ENCODE measurements at places on chromosomes 5 and 9.

GRCh38 chr9:137499858-137500661 is 40.9 kb upstream of the NSMF start:
- DNase-seq, result no peak

- no peak for DNase-seq
Measured at GRCh38 chr5:8349855-8350254, 480.9 kb downstream of the MTRR start.

DNA sequence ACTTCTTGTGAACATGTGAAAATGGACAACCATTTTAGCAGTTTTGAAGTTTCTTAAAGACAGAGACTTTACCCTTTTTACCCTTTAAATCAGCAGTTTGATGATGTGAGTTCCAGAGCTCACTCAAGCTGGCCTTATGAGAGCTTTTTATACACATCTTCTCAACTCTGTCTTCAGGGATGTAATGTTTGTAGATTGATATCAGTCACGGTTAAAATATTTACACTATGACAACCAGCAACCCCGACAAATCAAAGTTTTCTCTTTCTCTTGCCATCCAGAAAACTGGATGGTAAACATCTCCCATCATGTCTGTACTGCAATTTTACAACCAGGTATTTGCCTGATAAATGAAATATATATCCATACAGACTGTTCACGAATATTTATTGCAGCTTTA is 233.4 kb upstream of the ST8SIA4 start:
- DNase-seq, result no peak

- DNase-seq, result no peak
Measured at GRCh38 chr9:25990376-25990775, 312.1 kb upstream of the TUSC1 start.

GRCh38 chr5:172455511-172456061 is 1.3 kb upstream of the SH3PXD2B start:
- no peak for DNase-seq

DNA sequence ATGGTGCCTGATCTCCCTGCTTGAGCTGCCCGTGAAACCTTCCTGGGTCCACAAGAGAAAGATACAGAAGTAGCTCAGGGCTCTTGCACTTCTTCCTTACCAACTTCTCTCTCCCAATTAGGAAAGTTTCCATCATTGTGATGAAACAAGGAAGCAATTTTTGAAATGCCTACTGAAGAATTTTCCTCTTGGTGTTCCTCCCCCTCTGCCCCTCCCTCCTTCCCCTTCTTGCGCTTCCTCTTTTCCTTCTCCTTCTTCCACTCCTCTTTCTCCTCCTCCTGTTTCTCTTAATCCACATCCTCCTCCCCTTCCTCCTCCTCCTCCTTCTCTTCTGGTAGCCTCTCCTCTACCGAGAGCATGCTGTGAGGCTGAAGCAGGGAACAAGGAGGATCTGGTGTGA is 36.3 kb upstream of the OTULINL start:
- no peak for DNase-seq

GRCh38 chr5:55682071-55682470 is 30.1 kb downstream of the SLC38A9 start:
- DNase-seq, result no peak

GRCh38 chr5:150211156-150212030 is 21.5 kb downstream of the SLC6A7 start:
- no peak for DNase-seq

DNA sequence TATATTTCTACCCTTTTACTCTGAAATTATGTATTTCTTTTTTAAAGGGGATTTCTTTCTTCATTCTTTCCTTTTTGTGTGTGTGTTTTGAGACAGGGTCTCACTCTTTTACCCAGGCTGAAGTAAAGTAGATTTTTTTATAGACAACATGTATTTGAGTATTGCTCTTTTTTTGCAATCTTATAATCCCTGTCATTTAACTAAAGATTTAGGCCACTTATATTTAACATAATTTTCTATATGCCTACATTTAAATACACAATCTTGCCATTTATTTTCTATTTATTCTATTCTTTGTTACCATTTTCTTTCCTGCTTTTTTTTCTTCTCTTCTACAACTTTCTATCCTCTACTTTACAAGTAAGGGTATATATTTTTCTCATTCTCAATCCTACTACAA is 416.0 kb upstream of the IRX2 start:
- DNase-seq, result no peak

GRCh38 chr5:36052538-36052937 is 14.1 kb downstream of the UGT3A2 start:
- no peak for DNase-seq

- no peak for DNase-seq
Measured at GRCh38 chr5:110956913-110957813, 114.3 kb upstream of the TSLP start.

- DNase-seq, result no peak
Measured at GRCh38 chr9:98897745-98898144, 46.0 kb upstream of the COL15A1 start.

GRCh38 chr5:174503461-174504265 is 220.7 kb upstream of the MSX2 start:
- DNase-seq, result no peak

DNA sequence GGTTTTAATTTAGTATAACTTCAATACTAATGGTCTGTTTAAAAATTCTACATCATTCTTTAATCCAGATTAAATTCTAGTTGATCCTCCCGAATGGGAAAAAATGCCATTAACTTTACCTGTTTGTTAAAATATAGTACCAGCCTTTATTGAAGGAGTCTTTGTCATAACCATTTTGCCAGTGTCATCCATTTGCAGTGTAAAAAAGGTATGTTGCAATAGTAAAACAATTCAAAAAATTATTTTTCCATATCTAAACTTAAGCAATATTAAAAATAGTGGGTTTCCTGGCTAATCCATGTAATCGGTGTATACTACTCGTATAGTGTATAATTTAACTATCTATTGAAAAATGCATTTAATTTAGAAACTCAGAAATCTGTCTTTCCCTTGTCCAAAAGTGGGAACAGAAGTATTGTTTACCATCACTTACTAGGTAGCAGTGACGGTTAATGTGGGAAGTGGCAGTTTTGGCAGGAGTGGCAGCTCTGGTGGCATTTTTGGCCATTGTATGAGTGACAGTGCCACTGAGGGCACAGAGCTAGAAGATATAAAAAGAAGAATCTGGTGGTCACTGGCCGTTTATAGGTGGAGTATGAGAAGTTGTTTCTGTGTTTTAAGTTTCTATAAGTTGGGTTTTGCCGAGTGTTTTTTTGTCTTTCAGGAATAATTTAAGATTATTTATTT is 1.9 kb downstream of the AP3S1 start:
- no peak for DNase-seq

GRCh38 chr5:57338068-57338867 is 144.3 kb downstream of the ACTBL2 start:
- DNase-seq, result no peak

- DNase-seq, result no peak
Measured at GRCh38 chr5:56479126-56479525, 246.0 kb upstream of the ANKRD55 start.

DNA sequence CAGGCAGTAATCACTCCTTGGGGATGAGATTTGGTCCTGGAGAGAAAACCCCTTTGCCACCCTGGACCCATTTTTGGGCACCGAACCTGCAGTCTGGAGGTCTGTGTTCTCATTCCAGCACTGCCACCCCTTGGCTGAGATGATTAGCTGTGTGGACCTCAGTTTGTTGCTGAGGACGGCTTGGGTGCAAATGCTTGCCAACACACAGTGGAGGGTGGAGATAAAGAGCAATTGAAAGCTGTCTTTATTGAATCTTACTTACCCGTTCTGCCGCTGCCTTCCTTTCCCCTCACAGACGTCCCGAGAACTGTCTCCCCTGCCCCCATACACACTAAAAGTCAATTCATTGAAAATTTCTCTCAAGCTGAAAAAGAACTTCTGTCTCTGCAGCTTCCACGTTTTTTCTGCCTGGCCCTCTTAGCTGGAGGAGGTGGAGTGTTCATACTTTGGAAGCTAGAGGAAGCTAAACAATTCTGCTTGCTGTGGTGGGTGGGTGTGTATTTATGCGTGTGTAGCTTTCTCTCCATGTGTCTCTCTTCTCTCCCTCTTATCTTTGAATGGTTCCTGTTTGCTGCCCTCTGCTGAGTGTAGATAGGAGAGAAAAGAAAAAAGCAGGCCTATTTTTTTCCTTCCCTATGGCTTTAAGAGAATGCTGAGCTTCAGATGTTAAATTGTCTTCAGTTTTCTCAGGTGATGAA is 6.6 kb downstream of the GALNT10 start:
- peak; percentile 86 for DNase-seq

DNA sequence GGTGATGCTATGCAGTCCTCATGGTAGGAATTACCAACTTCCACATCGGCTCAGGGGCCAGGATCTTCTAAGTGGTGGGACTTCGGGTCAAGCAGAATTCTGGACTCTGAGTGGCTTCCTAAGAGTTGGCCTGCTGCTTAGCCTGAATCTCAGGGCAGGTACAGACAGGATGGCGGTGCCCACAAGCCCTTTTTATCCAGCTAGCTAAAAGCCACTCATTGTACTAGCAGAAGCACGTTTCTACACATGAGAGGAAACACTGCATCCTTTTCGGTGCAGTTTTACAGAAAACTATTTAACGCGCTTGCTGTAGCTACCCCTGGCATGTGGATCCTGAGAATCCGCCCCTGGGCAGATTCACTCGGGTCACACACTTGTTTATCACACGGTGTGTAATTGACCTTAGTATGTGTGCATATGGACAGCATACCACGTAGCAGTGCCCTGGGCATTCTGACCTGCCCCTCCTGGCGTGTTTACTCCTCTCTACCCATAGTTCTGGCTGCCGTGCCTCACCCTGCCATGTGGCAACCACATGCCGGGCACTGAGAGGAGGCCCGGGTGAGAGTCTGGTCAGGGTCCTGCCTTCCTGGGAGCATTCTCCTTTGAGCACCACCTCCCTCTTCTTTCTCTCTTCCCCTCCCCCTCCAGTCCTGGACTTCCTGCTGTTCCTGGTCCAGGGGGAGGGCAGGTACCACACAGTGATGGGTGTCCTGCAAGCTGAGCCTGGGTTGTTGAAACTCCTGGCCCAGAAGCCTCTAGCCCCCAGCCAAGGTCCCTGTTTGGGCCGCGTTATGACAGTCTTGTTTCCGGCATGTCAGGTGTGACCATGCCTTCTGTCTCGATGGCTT is 65.9 kb downstream of the DAB2IP start:
- no peak for DNase-seq

GRCh38 chr5:16879191-16879590 is 56.9 kb downstream of the MYO10 start:
- DNase-seq, result no peak

GRCh38 chr5:175521313-175521833 is 43.0 kb downstream of the SFXN1 start:
- DNase-seq, result no peak

DNA sequence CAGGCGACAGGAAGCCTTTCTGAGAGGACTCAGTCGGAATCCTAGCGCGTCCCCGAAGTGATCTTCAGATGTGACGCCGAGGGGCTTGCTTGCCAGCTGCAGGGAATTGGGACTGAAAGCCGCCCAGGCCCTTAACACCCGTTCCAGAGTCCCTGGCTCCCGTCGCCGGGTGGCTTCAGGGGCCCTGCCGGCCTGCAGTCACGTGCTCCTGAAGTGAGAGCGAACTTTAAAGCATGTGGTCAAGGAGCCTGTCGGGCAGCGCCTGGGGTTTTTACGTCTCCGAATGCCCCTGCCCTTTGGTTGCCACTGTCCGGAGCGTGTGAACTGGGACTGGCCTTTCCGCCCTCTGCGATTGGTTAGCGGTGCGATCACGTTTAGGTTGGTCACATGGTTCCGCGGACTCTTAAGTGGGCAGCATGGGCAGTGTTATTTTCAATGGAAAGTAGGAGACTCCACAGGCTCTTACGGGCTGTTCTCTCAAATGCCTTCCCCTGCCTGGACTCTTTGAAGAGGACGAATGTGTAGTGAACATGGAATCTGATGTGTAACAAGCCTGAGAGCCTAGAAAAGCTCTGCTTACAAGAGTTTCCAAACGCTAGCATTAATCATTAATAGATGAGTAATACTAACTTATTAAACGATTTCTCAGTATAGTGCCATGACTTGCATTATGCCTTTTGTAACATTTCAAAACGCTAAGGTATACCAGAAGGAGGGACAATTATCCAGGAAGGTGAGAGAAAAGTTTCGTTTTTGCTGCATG is 1.9 kb downstream of the VLDLR start:
- no peak for DNase-seq

GRCh38 chr5:178326374-178326715 is 93.7 kb upstream of the PHYKPL start:
- no peak for DNase-seq

DNA sequence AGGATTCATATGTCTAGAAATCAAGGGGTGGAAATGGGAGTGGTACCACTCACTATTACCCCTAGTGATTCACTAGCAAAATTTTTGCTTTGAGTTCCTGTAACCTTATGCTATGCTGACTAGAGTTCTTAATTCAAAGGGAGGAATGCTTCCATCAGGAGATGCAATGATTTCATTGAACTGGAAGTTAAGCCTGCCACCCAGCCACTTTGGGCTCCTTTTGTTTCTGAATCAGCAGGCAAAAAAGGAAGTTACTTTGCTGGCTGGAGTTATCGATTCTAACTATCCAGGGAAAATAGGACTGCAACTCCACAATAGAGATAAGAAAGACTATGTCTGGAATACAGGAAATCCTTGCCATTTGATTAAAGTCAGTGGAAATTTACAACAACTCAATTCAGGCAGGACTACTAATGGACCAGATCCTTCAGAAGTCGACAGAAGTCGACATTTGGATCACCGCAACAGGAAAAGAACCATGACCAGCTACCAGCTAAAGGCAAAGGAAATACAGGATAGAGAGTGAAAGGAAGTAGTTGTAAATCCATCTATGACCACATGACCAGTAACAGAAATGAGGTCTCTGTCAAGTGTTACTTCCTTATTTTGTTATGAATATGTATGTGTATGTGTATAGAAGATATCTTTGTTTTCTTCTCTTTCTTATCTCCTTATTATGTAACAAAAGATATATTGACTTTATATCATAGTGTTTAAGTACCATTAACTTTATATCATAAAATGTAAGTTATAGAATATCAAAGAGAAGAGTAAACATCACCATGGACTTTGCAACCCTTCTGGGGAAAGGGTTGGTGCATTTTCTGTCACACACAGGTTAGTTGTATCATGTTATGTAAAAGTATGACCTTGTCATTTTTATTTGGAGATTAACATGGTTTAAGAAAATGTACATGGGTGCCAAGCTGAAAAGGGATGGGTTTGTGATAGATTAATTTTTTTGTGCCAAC is 198.7 kb upstream of the HAPLN1 start:
- no peak for DNase-seq

DNA sequence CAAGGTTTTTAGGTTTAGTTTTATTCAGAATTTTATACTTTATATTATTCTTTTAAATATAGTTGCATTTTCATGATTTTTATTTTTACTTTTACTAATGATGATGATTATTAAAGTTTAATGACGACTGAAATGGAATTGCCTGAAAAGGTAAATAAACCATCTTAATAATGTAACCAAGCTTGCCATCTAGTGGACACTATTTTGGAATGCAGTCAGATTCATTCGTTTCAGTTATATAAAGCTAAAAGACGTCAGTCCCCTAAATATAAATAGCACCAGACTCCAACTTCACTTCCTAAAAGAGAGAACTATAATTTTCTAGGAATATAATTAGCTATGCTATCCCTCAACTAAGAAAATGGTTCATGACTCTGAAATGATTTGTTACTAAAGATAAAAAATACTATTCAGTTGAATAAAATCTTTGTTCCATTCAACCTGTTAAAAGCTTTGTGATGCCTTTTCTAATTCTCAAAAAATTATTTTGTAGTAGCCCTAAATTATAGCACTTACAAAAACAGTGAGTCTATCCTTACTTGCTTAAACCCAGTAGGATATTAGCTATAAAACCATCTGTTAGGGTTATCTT is 19.9 kb downstream of the ABITRAM start:
- peak; percentile 33 for DNase-seq

Measured in NCI-H2029 treated with DMSO at 0.1 percent for 48 hours (cell line).